Cardiac fibroblast (primary cell): ENCODE measurements at places on chromosomes 4 and X.
A peak's percentile ranks its signal among the peaks of the same experiment; 100 is the strongest.

DNA sequence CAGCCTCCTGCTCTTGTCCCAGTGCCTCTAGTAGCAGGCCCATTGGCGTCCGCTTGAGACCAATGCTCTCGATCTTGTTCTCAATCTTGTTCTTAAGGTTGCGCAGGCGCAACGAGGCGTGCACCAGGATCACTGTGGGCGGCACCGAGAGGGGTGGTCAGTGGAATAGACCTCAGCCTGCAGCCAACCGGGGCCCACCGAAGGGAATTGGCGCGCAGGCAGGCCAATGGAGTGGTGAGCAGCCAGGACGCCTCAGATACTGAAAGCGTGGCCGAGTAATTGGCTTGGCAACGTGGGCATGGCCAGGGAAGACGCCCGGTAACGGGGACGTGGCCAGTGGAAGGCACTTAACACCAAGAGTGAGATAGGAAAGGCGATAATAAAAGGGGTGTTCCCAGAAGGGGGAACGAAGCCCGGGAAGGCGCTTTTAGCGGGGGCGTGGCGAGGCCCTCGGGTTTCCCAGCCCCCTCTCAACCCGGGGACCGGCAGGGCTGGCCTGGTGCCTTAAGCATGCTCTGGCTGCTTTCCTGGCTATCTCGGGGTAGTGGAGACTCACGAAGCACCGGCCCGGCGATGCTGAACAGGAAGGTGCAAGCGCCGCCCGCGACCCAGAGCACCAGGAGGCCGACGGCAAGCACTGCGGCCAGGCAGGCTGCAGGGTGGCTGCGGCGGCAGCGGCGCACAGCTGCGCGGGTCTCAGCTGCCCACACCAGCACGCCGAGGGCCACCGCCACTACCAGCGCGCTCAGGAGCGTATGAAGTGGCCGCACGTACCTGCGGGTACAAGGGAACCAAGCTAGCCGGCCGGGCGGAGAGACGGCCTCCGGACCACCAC, 1.7 kb downstream of the PRAF2 start:
- DNase-seq: peak; percentile 69

DNA sequence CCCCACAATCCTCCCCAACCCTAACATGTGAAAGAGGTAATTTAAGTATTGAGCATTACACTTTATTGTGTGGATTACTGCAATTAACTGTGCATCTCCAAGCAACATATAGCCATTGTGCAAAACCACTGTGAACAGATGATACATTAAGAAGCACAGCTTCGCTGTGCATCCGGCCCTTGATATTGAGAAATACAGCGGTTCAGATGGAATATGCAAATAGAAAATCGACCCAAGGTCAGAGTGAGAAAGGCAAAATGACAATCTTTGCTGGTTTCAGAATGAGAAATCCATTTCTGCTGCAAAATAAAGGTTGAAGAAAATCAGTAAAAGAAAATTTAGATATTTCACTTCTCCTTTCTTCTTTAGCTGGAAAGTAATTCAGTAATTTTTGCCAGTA, 805.9 kb upstream of the GRID2 start:
- no peak for DNase-seq

DNA sequence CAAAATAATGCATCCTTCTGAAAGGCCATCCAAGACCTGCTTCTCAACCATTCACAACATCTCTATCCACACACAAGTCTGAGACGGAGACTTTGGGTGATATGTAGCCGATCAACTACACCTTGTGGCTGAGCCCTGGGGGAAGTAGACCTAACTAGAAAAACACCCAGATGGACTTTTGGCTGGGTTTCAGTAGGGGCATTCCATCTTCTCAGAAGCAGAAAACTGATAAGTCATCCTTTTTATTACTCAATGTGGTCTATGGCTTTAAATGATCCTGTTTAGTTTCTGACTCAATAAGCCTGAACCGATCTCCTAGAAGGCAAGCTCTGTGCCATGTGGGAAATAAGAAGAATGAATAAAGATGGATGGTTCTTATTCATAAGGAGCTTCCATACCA, 82.5 kb upstream of the AFF2 start:
- DNase-seq: peak; percentile 11

GRCh38 chr4:76892001-76892400, 5.9 kb downstream of the SOWAHB start:
- no peak for DNase-seq

DNA sequence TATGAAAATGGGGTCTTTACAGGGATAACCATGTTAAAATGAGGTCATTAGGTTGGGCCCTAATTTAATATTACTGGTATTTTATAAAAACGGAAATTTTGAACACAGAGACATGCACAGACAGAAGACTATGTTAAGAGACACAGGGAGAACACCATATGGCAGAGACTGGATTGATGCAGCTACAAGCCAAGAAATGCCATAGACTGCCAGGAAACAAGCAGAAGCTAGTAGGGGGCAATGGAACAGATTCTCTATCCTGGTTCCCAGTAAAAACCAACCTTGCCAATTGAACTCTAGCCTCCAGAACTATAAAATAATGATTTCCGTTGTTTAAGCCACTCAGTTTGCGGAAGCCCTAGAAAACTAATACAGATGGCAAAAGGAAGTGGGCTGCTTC, 6.6 kb upstream of the GUF1 start:
- no peak for DNase-seq
